ENCODE measurements at places on chromosomes 5 and 9.

DNA sequence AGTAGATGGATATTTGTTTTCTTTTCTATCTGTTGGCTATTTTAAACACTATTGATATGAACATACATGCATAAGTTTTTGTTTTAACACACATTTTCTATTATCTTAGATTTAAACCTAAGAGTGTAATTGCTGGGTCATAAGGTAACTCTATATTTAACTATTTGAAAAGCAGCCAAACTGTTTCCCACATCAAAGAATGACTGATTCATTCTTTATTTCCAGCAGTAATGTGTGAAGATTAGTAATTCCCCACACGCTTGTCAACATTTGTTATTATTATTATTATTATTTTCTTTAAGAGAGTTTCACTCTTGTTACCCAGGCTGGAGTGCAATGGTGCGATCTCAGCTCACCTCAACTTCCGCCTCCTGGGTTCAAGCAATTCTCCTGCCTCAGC, 1495.8 kb downstream of the EFNA5 start:
- no peak for DNase-seq

DNA sequence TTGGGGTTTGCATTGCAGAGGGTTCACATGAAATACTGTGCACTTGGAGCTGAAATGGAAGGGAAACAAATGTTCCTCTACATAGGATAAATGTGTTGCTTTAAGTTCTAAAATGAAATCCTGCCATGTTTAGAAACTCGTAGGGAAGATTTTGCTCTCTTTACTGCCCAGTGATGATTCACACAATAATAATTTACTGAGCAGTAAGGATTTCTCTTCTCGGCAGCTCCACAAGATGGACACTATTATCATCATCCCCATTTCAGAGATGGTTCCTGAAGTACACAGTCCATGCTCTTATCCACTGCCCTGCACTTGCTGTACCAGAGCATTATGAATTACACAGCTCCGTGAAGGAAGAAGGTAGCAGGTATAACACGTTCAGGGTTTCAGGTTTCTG, 4.1 kb downstream of the HACD4 start:
- no peak for DNase-seq

DNA sequence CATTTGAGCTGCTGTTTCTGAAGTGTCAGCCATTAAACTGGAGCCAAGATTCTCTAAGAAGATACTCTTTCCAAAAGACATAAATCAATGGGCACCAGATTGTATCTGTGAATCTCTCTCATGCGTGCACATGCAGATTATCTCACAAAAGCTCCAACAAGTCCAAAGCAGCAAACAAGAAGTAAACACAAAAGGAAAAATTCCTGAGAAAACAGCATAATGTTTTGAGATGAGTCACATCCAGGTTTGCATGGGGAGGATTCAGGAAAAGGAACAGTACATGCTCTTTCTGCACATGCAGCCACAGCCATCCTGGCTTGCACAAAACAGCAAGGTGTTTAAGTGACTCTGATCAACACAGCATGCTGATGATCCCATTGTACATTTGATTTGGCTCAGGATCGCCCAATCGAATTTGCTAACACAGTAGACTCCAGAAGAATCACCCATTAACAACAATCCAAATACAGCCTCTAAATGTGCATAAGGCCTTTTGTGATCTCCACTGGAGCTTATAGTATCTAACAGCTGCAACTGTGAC, 143.1 kb downstream of the ELAVL2 start:
- no peak for DNase-seq

- peak; percentile 6 for DNase-seq
Observed at GRCh38 chr9:128323212-128323730, 632 bp downstream of the COQ4 start.

DNA sequence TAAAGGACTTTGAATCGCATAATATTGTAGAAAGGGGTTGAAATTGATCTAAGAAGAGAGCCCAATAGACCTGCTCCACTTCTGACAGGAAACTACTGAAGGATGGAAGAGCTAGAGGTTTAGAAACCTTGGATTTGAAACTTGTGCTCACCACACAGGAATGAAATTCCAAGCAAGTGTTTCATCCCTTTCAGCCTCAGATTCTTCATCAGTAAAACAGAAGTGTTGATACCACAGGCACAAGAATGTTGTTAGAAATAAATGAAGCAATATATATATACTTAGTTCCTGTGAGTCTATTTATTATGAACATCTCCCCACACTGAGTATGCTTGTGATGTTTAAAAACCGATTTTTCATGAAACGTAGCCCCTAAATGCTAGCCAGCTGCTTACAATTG, 43.8 kb downstream of the PRRC1 start:
- no peak for DNase-seq

DNA sequence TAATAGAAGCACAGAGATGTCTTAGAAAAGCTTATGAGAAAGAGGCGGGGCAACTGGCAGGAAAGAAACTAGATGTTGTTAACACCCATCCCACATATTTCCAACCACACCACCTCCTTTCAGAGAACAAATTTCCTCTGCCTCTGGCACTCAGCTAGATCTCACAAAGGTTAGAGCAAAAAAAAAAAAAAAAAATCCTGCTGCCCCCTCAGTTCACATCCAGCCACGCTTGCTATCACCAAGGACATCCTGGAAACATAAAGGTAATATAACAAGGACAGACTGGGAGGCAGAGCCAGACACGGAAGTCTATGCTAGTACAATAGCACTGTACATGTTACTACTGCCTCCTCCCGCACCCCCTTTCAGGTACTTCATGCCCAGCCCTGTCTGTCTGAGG, 238.0 kb upstream of the PTGER4 start:
- peak; percentile 38 for DNase-seq

DNA sequence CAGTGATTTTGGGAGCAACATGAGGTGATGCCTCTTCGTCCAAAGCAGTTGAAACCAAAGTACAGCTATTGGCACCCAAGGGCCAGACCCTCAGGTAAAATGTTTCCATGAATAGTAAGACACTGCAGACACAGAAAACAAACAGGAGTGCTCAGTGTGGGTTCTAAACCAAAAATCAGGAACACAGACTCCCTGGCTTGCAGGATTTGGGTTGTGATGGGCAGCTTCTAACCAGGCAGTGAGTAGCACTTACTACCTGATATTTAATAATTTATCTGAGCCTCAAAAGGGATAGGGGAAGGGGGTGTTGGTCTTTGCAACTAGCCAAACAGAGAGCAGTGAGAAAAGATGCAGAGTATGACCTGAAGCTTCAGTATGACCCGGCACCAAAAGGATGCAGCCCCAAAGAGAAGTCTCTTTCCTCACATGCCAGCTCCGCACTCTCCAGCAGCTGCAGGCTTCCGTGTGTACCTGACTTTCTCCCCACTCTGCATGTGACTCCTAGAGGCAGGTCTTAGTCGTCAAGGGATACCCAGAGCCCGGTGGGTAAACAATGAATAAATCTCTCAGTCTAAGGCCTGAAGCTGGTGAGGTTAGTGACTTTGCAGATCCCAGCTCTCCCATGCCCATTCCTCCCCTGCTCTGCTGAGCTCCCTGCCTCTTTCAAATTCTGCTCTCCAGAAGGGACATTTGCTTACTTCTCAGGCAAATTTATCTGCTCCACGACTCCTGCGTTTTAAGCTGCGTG, 105.4 kb upstream of the SPOCK1 start:
- DNase-seq: no peak

DNA sequence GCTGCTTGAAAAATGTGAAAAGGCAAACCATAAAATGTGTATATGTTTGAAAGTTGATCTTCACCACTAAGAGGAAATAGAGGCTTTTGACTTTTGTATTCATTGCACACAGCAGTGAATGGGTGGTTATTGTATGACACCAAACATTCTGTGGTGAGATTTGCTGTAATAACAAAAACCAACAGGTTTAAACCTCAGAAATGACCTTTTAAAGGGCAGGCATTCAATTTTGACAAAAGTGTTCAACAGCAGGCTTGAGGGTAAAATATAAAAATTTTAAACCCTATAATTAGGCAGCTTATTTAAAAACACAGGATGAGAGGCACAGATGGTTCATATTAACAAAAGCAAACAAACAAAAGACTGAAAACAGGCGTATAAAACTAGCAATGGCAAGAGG, 128.1 kb upstream of the NUDT12 start:
- no peak for DNase-seq

DNA sequence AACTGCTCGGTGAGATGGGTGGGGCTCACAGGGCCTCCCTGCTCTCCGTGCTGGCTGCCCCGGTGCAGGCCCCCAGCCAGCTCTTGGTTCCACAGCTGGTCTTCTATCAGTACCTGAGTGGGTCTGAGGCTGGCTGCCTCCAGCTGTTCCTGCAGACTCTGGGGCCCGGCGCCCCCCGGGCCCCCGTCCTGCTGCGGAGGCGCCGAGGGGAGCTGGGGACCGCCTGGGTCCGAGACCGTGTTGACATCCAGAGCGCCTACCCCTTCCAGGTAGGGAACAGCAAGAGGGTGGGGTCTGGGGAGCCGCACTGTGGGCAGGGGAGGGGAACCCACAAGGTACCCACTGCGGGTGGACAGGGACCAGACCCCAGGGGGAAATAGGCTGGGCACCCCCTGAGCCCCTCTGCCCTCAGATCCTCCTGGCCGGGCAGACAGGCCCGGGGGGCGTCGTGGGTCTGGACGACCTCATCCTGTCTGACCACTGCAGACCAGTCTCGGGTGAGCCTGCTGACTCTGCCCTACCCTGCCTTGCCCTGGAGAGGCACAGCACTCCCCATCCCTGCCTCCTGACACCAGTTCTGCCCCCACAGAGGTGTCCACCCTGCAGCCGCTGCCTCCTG, 2.8 kb downstream of the MAMDC4 start:
- no peak for DNase-seq

- DNase-seq: no peak
Observed at GRCh38 chr5:126490167-126490940, 67.1 kb downstream of the GRAMD2B start.

GRCh38 chr9:25602400-25603044, 75.7 kb downstream of the TUSC1 start:
- DNase-seq: no peak

DNA sequence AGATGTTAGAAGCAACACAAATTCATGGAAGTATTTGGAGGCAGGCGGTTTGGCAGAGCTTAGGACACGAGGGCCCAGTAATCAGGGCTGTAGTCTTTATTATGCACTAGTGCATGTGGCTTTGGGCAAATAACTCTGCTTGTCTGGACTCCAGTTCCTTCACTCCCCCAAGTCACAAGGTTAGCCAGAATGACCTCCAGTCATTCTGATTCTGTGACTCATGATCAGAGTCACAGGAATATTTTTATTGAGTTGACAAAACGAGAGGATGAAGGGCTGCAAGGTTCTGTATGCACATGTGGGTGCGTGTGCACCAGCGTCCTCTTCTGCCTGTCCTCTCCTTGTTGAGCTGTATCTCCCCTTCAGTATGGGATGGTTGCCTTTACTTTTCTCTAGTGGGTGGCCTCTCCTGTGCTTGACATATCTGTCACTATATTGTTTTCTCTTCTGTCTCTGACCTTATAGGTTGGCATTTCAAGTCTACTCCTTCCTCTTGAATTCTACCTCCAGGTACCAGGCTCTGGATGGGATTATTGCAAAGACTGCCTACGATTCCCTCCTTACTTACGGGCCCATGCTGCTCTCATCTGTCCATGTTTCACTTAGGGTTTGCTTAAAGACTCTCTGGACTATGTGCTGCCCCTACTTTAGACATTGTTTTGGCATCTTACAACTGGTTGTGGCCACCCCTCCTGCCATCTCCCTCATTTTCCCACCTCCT, 94.6 kb downstream of the KDM4C start:
- no peak for DNase-seq

DNA sequence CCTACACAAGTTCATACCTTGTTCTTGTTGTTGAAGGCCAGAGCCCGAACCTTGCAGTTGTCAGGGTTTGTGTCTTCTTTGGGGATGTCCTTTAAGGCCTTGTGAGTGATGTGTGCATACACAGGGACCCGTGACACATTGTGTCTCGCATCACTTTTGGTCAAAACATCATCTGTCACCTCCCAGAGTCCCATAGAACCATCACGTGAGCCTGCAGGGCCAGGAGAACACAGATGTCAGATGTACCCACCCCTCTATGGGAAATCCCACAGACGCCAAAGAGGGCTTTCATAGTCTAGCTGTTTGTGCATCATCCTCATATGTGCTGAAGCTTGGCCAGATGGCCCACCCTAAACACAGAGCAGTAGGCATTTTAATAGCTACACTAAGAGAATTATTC, 28.2 kb downstream of the DCAF12 start:
- DNase-seq: no peak

GRCh38 chr9:122016309-122016708, 76.8 kb downstream of the TTLL11 start:
- no peak for DNase-seq

GRCh38 chr5:60960591-60960990, 15.6 kb downstream of the NDUFAF2 start:
- DNase-seq: no peak

GRCh38 chr9:11128156-11128555, 515.4 kb upstream of the PTPRD start:
- DNase-seq: no peak

- DNase-seq: peak; percentile 72
Observed at GRCh38 chr9:97923529-97924108, 1.3 kb upstream of the TRMO start.
